ENCODE measurements at places on chromosomes 16 and 17.
A peak's percentile ranks its signal among the peaks of the same experiment; 100 is the strongest.

DNA sequence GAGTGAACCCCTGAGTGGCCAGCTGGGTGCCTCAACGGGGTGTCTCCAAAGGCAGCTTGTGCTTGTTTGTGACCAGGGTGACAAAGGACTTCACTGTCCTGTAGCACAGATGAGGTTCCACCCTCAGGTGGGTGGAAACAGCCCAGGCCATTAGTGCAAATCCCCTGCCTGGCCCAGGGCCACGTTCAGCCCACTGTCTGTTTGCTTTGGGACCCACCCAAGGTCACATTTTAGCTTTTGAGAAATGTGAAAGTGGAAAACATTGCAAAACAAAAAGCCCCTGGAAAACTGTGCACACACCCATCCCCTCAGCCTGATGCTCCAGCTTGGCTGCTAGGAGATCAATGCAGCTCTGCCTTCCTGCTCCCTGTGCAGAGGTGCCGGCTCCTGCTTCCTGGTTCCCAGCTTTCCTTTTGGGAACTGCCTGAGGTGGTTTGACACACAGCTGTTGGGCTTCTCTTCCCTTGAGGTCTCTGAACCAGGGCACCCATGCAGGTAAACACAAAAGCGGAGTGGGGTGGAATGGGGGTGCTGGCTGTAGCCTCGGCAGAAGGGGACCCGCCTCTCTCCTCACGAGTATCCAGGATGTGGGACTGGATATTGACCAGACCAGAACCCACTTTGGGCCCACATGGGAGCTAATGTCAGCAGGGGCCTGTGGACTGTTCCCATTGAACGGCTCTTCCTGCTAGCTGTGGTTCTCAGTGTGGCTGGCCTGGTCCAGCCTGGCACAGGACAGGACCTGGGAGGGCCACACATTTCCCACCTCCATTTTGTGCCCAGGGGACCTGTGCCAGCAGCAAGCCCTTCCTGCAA, 7.9 kb upstream of the SPHK1 start:
- DNase-seq, result no peak

GRCh38 chr16:49469930-49470451, 96.4 kb downstream of the C16orf78 start:
- DNase-seq, result no peak

- no peak for DNase-seq
These were observed 222.2 kb upstream of the CPHXL start for GRCh38 chr16:75948441-75948840.

DNA sequence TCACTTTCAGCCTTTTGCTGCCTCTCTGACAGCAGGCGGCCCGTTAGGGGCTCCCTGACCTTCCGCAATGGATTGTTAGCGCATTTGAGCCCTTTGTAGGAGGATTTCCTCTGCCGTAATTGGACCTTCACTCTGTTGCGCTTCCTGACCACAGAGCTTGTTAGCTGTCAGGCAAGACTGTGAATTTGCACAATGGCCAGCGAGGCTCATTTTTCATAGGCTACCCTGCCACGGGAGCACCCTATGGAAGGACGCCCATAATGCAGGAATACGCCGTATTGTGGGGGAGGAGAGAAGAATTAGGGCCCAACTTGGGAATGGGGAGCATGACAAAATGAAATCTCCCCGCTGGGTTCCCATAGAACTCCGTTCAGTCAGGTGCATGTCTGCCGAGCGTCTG, 205.2 kb upstream of the NLRP1 start:
- no peak for DNase-seq

DNA sequence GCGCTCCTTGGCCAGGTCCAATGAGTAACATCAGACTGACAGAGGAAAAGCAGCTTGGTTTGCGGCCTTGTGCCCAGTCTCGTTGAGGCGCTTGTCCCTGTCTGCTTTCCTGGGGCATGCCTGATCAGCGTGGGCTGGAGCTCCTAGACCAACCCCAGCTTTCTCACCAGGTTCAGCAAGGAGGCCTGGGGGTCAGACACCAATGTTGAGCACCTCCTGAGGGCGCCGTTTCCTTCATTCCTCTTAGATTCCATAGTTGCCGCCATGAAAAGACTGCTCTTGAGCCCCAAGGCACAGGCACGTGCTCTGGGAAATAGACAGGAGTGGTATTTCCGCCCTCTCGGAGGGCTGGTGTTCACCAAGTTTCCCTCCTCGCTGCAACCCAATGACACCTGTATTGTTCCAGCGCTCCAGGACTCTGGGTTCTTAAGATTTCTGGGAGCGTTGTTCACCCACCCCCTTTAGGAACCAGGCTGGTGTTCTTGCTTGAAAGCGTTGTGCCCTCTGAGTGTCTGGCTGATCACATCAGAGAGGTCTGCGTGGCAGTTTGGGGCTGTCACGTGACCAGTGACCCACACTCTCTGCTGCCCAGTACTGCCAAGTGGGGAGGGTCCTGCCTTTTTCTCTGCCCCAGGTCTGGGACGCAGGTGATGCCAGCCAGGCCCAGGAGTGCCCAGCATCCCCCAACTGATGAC, 18.0 kb downstream of the KCTD2 start:
- no peak for DNase-seq

DNA sequence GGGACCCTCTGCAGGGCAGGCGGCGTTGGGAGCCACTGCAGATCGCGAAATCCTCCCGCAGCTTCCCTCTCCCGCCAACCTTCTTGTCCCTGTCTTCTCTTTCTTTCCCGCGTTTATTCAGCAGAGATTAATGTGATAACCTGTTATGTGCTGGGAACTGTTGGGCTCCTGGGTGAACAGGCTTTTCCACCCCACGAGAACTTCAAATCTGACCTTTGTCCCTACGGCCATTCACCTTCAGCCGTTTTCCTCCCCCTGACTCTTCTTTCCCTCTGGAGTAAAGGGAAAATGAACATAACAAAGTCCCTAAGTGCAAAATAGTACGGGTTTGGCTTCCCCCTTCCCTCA, 15.2 kb upstream of the KPNA2 start:
- DNase-seq, result no peak

GRCh38 chr16:11871193-11871592, 19.9 kb upstream of the RSL1D1 start:
- no peak for DNase-seq

GRCh38 chr17:50132104-50132794, 2.3 kb upstream of the SAMD14 start:
- no peak for DNase-seq

GRCh38 chr16:10997485-10997884, 53.1 kb downstream of the CLEC16A start:
- no peak for DNase-seq

DNA sequence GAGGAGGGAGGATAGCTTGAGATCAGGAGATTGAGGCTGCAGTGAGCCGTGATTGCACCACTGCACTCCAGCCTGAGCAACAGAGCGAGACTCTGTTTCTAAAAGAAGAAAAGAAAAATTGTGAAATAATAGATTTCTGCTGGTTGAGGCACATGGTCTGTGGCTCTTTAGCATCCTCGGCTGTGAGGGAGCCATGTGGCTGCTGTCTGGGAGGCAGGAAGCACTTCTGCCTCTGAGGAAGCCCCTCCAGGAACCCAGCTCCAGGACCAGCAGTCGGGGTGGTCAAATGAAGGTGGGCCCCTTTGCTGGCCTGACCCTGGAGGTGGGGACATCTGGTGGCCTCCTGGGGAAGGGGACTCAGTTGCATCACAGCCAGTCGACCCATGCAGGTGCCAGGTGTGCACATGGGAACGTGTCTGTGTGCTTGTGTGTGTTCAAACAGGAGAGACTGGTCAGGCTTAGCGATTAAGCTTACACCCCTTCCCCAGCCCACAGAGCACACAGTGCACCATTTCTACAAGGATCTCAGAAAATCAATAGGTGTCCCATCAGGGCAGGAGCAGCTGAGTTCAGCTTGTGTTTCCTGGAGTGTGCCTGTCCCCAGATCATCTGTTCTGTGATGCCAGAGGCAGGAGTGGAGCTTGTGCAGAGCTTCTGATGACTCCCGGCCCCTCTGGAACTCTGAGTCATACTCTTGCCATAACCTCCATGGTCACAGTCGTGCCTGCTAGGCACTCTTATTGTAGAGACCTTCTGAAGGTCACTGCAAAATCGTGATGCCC, 24.3 kb upstream of the MGAT5B start:
- DNase-seq, result no peak

GRCh38 chr17:75087558-75088453, at the start of gene SLC16A5:
TSS of gene SLC16A5 (plus strand) at chr17:75087954. CDS start at chr17:75093637, 5,683 bp downstream.
- DNase-seq, result peak; percentile 42

DNA sequence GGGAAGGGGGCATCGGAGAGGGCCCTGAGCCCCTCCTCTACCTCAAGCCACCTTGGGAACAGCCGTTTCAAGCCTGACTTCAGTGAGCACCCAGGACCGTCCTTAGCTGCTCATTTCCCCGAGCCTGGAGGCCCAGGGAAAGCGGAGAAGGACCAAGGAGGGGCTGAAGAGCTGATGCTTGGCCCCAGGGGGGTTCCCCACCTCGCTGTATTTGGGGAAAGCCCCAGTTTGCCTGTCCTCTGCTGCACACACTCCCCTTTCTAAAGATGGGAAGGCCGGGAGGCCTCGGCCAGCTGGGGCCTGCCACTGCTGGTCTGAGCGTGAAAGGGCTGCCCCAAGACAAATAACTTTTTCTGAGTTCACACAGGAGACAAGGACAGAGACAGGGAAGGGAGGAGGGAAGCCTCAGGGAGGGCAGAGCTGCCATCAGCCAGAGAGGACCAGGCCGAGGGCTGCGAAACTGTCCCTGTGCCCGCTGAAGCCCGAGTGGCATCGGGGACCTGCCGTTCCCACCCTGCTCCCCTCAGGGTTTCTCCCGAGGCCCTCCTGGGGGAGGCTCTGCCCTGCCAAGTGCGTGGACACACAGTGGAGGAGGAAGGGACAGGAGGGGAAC, 11.6 kb downstream of the ZACN start:
- no peak for DNase-seq

- peak; percentile 78 for DNase-seq
These were observed at the start of gene PLCG2 for GRCh38 chr16:81778861-81779535. TSS of gene PLCG2 (plus strand) at chr16:81779291. CDS start at chr16:81785990, 6,699 bp downstream.

DNA sequence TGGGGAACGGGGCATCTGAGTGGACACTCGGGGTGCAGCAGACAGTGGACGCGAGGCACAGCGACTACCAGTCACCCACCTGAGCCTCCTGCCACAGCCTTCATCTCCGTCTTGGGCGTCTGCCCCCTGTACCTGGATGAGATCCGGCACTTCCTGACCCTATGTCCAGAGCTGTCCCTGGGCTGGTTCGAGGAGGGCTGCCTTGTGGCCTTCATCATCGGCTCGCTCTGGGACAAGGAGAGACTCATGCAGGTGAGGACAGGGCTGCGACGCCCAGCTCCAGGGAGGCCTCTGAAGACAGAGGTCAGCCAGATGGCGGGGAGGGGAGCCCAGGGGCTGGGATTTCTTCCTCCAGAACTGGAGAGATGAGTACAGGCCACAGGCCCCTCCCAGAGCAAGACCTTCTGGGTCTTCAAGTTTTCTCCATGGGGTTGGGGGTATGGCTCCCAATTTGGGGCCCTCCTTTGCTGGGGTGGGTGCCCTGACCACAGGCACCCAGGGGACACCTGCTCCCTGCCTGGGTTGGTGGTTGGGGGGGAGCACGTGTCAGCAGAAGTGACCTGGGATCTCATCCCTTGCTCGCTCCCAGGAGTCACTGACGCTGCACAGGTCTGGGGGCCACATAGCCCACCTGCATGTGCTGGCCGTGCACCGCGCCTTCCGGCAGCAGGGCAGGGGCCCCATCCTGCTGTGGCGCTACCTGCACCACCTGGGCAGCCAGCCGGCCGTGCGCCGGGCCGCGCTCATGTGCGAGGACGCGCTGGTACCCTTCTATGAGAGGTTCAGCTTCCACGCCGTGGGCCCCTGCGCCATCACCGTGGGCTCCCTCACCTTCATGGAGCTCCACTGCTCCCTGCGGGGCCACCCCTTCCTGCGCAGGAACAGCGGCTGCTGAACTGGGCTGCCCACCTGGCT, 1.9 kb downstream of the AANAT start:
- no peak for DNase-seq

- no peak for DNase-seq
These were observed 9.5 kb upstream of the HNF1B start for GRCh38 chr17:37754363-37754762.

GRCh38 chr16:81432937-81433557, 11.6 kb upstream of the CMIP start:
- DNase-seq, result no peak

DNA sequence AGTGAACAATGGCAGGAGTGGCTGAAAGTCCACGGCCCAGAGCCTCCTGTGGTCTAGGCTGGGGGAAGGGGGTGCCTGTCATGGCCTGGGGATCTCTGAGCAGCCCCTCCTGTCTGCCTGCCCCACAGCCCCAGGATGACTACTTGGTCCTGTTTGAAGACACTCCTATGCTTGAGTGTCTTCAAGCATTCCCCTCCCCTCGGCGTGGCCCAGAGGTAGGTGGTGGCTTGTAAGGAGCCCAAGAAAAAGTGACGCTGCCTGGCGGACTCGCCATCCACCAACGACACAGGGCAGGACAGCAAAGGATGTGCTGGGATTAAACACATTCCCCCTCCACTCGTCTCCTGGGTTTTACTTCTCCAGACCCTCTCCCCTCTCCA, 5.7 kb downstream of the SULT1A1 start:
- no peak for DNase-seq

- no peak for DNase-seq
These were observed 29.9 kb downstream of the PIEZO1 start for GRCh38 chr16:88754912-88755744.
